CD8-positive, alpha-beta T cell (primary cell): ENCODE measurements at places on chromosomes 13 and 19.

GRCh38 chr19:54209058-54209810 lies 8.6 kb downstream of the RPS9 start:
- DNase-seq: no peak

- DNase-seq: no peak
These were observed 144.8 kb downstream of the LIG4 start for GRCh38 chr13:108070491-108070890.

- no peak for DNase-seq
These were observed 1.3 kb upstream of the KLK8 start for GRCh38 chr19:51002542-51003311.

DNA sequence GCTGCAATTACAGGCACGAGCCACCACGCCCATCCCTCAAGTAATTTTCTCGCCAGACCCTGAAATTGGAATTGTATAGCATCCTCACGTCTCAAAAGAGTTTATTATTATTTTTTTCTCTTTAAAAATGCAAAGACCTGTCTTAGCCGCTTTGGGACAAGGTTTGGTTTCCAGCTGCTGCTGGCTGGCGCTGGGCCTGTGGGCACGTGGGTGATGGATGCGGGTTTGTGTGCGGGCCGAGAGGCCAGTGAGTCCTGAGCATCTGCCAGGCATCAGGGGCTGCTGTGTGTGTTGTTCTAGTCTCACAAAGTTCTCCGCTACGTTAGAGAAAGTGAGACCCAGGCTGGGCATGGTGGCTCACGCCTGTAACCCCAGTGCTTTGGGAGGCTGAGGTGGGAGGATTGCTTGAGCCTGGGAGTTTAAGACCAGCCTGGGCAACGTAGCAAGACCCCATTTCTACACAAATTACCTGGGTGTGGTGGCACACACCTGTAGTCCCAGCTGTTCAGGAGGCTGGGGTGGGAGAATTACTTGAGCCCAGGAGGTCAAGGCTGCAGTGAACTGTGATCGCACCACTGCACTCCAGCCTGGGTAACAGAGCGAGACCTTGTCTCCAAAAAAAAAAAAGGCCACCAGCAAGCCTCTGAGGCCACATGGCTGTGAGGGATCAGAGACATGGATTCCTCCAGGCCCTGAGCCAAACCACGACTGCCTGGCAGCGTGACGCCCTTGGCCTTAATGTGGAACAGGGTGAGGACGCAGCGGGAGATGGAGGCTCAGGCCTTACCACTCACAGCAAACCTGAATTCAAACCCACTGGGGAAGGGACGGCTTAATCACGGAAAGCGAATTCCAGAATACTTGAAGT lies 4.7 kb upstream of the TMPRSS9 start:
- no peak for DNase-seq

DNA sequence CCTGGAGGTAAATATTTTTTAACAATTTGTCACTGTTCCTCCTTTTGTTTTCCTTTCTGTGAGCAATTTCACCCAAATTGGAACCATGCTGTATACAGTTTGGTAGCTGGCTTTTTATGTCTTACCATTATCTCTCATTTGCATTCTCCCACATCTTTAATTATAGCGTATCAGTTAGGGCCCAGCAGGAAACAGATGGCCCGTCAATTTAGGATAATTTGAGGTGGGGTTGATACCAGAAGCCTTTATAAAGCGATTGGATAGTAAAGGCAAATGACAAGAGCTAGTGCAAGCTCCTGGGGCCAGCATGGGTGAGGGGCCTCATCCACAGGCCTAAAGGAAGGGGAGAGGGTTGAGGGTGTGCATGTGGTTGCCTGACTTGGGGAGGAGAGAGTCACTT lies 3.8 kb upstream of the IFNL4 start:
- no peak for DNase-seq

GRCh38 chr19:42563352-42564210 lies 31.1 kb downstream of the CEACAM8 start:
- DNase-seq: no peak

DNA sequence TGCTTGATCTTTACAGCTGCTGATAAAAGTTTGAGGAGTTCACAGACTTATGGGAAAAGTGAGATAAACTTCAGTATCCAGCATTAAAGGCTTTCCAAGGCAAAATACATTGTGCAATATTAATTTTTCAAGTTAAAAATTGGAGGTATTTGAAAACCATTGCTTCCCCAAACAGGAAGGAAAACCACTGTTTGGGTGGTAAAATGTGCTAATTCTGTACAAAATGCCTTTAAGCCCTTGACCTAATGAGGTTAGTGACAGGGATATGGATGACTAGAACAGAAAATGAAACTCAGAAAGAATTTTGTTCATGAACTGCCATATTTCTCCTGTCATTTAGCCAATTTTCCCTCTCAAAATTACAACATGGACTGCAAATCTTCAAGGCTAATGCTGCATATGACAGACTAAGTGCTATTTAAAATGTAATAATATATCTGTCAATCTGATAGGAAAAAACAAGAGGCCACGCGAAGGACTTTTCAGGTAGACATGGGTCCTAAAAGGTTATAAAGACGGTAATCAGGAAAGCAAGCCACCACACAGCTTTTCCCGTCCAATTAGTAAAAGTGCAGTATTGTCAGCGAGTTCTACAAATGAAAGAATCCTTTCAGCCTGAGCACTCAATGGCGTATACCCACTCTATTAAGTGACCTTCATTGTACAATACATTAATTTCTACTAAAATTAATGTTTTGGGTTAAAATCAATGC lies 212.8 kb downstream of the ENOX1 start:
- DNase-seq: no peak

DNA sequence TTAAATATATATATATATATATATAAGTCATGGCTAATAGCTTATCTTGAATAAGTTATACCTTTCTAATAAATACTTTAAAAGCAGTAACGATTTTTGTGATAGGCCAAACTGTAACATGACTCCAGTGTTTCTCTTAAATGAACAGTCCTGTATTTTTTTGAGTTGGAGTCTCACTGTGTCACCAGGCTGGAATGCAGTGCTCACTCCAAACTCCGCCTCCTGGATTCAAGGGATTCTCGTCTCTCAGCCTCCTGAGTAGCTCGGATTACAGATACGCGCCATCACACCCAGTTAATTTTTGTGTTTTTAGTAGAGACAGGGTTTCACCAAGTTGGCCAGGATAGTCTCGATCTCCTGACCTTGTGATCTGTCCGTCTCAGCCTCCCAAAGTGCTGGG lies 814.2 kb upstream of the SLITRK5 start:
- DNase-seq: no peak

DNA sequence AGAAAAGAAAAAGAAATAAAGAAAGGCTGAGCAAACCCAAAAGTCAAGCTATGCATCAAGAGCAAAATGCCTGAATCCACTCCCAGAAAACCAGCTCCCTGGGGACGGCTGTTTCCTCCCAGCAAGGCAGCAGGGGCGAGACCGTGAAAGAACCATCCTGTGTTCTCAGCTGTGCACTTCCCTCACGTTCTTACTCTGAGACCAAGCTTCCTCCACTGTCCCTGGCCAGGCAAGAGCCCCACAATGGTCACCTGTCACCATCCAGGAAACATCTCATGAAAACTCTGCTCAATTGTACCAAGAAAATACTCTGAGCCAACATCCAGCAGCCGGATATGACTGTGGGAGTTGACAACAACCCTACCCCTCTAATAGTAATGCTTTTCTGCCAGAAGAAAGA lies 22.9 kb downstream of the RAB20 start:
- no peak for DNase-seq

- no peak for DNase-seq
These were observed 584 bp upstream of the RPS16 start for GRCh38 chr19:39436350-39436716.

GRCh38 chr13:46387064-46387851 lies at the start of gene RUBCNL:
Gene RUBCNL (minus strand): TSS chr13:46387252. CDS start chr13:46372475, 14,777 bp downstream.
- DNase-seq: peak; percentile 35

DNA sequence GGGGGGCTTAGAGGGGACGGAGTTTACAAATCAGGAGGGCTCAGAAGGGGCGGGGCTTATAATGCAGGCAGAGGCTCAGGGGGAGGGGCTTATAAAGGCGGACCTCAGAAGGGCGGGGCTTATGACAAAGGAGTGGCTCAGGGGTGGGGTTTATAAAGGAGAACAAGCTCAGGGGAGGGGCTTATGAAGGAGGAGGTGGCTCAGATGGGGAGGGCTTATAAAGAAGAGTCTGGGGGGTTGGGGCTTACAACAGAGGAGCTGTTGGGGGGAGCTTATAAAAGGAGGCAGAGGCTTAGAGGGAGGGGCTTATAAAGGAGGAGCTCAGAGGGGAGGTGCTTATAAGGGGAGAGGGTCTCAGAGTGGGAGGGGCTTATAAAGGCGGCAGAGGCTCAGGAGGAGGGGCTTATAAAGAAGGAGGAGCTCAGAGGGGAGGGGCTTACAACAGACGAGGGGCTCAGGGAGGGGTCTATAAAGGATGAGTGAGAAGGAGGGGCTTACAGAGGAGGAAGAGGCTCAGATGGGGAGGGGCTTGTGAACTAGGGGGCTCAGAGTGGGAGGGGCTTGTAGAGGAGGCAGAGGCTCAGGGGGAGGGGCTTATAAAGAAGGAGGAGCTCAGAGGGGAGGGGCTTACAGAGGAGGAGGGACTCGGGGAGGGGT lies 1.0 kb downstream of the SMIM24 start:
- peak; percentile 81 for DNase-seq

- DNase-seq: no peak
These were observed 73.1 kb downstream of the TNFSF13B start for GRCh38 chr13:108342369-108343289.

GRCh38 chr13:66887088-66887487 lies 343.0 kb downstream of the PCDH9 start:
- no peak for DNase-seq

DNA sequence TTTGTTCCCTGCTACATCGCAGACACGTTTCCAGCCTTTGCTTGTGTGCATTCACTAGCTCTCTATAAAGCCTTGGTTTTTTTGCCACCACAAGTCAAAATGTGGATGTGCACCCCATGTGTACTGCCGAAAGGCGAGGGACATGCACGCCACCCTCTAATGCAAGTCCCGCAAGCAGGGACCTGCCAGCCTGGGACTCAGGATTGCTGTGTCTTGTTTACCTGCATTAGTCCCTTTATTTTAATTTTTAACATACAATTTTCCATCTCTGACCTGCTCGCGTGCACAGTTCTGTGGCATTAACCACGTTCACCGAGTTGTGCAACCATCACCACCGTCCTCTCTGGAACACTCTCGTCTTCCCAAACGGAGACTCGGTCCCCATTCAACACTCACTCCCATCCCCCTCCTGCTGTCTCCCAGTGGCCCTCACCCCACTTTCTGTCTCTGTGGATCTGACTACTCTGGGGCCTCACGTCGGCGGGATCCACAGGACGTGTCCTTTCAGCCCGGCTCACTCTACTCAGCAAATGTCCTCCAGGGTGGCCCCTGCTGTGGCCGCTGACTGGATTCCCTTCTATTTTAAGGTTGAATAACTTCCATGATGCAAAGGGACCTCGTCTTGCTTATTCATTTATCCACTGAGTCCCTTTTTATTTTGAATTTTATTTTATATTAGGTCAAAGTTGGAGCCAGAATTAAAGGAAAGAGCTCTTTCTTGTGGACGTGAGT lies 58.4 kb downstream of the RASA3 start:
- no peak for DNase-seq
